Dorsolateral prefrontal cortex (tissue), 122 donors: ENCODE measurements at places on chromosomes 6 and 20.

GRCh38 chr6:157604816-157605215 is 218.2 kb upstream of the SNX9 start:
- DNase-seq, result no peak

GRCh38 chr6:4953440-4953839 is 50.4 kb downstream of the RPP40 start:
- no peak for DNase-seq

- DNase-seq, result no peak
These were observed at the start of gene FOXQ1 for GRCh38 chr6:1311400-1312202. Gene FOXQ1, plus strand, starts transcription at chr6:1312098. Its CDS starts 607 bp downstream, at chr6:1312705.

- DNase-seq, result no peak
These were observed 7.1 kb upstream of the AP5S1 start for GRCh38 chr20:3812975-3813847.

- no peak for DNase-seq
These were observed 727 bp downstream of the EDEM2 start for GRCh38 chr20:35146299-35146919.

DNA sequence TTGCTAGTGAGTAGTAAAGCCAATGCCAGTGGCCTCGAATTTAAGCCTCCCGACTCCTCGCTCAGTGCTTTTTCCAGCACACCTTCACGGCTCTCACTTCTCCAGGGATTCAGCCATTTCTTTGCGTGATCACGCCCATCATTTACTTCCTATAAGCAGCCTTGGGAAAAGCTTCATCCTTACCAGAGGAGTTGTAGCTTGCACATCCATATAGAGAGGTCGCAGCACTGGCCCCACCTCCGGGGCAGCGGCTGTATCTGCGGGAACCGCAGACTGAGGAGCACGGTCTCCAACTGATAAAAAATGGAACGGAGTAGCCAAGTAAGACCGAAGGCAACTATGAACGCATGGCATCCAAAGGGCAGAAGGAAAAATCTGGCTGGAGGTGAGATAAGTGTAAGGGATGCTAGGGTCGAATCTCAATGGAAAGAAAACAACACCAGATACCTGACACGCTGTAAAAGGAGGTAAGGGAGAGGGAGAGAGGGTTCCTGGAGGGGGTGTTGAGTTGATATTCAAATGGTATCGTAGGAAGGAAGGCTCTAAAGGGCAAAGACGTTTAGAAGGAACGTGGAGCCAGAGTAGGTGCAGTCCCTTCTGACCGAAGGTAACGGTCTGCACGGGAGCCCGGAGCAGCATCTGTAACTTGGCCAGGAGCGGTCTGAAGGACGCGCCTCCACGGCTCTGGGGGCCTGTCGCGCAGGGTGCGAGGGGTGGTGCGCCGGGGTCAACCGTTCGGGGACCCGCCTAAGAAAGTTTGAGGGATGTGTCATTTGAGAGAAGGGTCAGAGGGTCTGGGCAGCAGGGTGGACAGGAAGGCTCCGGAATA is 640 bp downstream of the NFS1 start:
- DNase-seq, result no peak

DNA sequence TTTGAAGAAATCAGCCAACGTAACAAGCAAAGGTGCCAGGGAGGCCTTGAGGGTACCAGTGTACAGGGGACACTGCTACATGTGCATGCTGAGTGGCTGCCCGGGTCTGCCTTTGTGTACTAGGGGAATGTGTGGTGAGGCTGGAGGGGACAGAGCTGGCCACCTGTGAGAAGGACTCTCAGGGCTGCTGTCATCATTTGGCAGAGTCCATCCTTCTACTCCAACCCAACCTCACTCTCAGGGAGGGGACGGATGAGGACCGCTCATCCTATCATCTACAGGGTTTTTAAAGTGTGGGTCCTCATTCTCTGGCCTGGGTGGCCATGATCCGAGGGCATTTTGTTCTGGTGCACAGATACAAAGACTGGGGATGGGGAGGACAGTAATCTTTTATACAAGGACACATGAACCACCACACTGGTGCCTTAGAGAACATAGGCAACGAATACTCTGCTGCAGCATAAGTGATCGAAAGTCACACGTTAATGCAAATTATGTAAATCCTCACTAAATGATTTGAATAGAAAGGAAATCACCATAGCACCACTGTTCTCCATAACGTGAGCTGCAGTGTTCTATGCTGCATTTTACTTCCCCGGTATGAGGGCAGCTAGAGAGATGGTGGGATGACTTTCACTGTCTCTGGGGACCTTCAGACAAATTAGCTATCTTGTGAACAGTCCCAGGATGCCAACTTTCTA is 181.4 kb downstream of the GMPR start:
- no peak for DNase-seq

DNA sequence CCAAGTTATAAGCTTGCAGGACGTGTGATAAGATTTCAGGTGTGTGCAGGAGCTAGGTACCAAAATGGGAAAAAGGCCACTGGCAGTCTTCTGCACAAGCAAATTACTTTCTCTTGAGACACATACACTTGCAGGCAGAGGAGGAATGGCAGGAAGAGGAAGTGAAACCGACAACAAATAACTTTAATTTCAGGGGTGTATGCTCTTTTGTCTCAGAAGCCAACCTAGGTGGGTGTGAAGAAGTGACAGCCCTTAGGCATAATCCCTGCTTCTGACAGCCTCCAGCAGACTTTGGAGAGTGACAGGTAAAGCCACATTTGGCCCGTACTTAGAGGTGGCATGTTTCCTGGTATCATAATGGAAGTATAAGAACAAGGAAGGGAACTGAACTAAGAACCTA is 118.8 kb upstream of the TRAF3IP2 start:
- DNase-seq, result no peak

DNA sequence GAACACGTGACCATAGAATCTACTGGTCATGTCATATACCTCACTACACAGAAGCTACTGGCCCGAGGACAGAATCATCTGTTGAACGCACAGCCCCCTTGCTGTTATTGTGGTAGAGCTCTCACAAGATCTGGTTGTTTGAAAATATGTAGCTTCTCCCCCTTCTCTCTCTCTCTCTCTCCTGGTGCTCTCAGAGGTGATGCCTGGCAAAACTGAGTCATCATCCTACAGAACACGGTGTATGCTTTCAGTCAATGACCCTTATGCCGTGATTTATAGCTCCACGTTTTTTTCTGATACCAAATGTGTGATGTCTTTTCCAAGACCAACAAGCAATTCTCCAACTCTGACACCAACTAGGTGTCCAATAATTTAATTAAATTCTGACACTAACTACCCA is 13.0 kb upstream of the RBM24 start:
- no peak for DNase-seq

DNA sequence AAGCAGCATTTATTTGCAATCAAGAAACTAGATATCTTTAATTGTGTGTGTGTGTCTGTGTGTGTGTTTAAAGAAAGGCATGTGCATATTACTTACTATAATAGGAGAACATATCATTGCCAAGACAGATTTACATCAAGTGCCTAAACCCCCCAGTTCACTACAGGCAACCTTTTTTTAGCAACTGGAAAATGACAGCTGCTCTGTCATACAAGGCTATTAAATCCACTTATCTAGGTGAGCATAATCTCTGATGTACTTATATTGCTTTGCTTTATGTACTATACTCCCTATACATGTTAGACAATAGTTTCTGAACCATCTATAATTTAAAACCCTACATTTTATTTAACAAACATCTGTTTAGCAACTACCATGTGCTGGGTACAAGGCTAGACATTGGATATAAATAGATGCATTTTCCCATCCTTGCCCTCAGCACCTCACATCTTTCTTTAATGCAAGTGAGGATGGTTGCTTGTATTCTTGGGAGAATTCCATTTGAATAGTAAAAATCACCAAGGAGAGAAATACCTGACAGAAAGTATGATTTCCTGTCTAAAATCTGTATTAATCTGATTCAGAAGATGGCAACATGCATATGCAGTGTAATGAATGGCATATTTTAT is 398.3 kb downstream of the LAMA2 start:
- DNase-seq, result no peak
